ENCODE measurements at places on chromosomes 5 and 9.

GRCh38 chr9:76221423-76221822, 172.8 kb downstream of the RFK start:
- no peak for DNase-seq

DNA sequence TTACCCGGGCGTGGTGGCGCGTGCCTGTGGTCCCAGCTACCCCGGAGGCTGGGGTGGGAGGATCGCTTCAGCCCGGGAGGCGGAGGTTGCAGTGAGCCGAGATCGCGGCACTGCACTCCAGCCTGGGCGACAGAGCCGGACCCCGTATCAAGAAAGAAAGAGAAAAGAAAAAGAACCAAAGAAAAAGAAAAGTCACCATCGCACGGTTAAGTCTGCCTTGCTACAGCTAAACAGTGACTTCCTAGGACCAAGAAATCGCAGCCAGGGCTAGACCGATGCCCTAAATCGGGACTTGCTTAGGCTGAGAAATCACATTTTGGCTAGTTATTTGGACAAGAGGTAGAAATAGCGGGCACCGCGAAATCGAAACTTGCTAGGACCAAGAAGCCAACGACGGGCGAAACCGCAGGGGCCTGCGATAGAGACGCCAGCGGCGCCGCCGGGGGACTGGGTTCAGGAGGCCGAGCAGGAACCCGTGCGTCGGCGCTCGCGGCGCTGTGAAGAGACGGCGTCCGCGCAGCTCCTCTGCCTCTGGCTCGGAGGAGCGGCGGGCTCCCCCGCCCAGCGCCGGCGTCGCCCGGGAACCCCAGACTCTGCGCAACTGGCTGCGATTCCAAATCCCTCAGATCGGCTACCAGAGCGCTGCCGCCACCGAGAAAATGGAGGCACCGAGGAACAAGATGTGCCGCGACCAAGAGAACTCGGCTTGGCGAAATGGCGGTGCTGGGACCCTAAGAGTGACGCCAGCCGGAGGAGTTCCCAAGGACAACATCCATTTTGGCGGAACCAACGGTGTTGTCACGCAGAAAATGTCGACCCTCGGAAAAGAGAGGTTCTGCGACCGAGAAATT, 26.1 kb upstream of the ANXA2R start:
- peak; percentile 56 for DNase-seq

GRCh38 chr5:169803077-169803981, 166.3 kb downstream of the DOCK2 start:
- DNase-seq = no peak

GRCh38 chr5:65172486-65173129, 309.1 kb downstream of the ADAMTS6 start:
- DNase-seq = peak; percentile 67

GRCh38 chr9:27303219-27303618, 6.3 kb upstream of the EQTN start:
- no peak for DNase-seq

DNA sequence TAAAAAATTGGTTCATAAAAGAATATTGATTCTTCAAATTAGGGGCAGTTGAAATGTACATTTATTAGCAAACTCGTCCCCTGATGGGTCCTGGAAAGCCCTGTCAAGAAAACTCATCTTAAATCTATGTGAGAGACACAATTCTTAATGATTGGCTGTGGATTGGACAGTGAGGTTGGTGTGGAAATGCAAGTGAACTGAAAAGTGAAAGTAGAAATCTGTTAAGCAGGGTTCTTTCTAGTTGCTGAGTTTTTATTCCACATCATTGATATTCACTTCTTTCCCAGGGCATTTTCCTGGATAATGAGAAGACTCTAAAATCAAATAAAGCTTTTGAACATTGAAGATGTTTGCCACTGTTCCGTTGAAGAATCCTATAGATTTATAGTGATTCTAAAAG, 292.4 kb downstream of the MAST4 start:
- DNase-seq = no peak

- no peak for DNase-seq
Observed at GRCh38 chr9:137087409-137087925, 682 bp downstream of the MAN1B1 start.

DNA sequence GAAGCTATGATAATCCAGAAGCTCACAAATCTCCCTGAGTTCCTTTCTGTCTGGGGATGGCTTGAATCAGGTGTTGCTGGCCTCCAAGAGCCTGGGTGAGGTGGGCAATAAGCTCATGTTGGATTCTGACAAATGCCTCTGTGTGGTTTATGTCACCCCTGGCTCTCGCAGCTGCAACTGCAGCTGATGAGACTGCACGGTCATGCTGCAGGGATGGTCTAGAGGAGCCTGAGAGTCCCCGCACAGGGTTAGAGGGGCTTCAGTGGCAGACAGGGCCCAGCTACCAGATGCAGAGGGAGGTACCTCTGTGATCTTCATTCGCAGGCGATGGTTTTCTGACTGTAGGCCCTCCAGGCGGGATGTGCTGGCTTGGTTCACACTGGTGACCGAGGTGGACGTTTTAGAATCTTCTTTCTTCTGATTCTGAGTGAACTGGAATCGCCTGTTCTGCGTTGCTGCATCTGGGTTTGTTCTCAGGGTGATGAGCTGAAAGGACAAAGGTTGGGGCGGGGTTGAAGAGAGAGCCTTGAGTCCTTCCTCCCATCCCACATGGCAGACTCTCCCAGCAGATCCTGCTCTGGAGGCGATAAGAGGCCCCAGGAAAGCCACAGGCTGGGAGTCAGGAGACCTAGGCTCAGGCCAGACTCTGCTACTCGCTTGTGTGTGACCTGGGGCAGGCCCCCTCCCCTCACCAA, 47.6 kb upstream of the TBC1D2 start:
- DNase-seq = no peak
